ENCODE measurements at places on chromosomes 11 and 22. TPM values are rescaled to one million over a fixed set of nuclear protein-coding genes. Genes with fewer than 3 reads are reported as not detected.

- no peak for DNase-seq
These were observed 26.3 kb upstream of the CCDC90B start for GRCh38 chr11:83312430-83312829.

- DNase-seq: no peak
These were observed 56.9 kb downstream of the TNRC6B start for GRCh38 chr22:40234658-40235057.

- no peak for DNase-seq
These were observed 1063.8 kb downstream of the DLG2 start for GRCh38 chr11:84563356-84563755.

Gene GRAMD1B
- total RNA-seq: 41.5 TPM

Gene OR52I1
- total RNA-seq: not detected

GRCh38 chr22:19891317-19892256 lies 36.9 kb upstream of the GNB1L start:
- DNase-seq: peak; percentile 84

- DNase-seq: no peak
These were observed 128.8 kb downstream of the ARHGAP42 start for GRCh38 chr11:100815787-100816330.

GRCh38 chr11:108226036-108226435 lies 3.2 kb downstream of the ATM start:
- no peak for DNase-seq

Gene PIH1D2
- total RNA-seq: 1.9 TPM

Gene PLAAT2
- 2.8 TPM for total RNA-seq

DNA sequence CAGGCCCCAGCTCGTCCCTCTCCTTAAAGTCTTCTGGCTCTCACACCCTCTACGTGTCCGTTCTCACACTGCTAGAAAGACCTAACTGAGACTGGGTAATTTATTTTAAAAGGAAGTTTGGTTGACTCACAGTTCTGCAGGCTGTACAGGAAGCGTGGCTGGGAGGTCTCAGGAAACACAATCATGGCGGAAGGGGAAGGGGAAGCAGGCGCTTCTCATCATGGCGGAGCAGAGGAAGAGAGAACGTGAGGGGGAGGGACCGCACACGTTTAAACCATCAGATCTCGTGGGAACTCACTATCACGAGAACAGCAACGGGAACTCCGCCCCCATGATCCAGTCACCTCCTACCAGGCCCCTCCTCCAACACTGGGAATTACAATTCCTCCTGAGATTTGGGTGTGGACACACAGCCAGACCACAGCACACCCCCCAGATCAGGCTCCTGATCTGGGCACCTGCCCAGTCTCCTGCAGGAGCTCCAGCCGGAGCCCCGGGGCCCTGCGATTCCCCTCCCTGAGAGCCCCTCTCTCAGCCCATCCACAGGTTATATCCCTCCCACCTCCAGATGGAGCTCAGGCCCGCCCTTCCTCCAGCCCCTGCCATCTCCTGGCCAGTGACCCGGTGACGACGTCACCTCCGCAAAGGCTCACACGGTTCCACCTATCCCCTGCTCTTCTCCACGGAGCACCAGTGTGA lies 170.2 kb downstream of the BRD1 start:
- DNase-seq: no peak

- no peak for DNase-seq
These were observed 38.9 kb upstream of the CCDC34 start for GRCh38 chr11:27401833-27402316.

Gene INS
- not detected for total RNA-seq

- peak; percentile 63 for DNase-seq
These were observed 14.1 kb downstream of the AASDHPPT start for GRCh38 chr11:106091480-106092123.

Gene BTG4
- not detected for total RNA-seq

GRCh38 chr22:39545386-39546365 lies 13.1 kb upstream of the RPS19BP1 start:
- DNase-seq: peak; percentile 25

- DNase-seq: no peak
These were observed 7.8 kb upstream of the ACR start for GRCh38 chr22:50730013-50730891.

DNA sequence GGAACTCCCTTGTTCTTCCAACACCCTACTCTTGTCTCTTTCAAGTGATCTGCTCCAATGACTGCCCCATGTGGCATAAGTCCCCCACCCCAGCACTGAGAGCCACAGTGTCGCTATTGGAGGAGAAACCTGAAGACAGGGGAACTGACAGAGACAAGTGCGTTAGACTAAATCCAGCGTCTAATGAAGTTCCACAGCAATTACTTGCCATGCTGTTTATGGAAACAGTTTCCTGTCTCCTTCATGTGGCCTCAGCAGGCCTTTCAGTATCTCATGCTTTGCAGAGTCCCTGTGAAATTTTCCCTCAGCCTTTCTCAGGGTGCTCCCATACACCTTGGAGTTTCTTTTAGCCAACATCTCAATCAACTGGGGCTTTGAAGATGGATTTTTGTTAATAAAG lies 277.4 kb downstream of the ETS1 start:
- DNase-seq: no peak

Gene SERPIND1
- total RNA-seq: not detected

DNA sequence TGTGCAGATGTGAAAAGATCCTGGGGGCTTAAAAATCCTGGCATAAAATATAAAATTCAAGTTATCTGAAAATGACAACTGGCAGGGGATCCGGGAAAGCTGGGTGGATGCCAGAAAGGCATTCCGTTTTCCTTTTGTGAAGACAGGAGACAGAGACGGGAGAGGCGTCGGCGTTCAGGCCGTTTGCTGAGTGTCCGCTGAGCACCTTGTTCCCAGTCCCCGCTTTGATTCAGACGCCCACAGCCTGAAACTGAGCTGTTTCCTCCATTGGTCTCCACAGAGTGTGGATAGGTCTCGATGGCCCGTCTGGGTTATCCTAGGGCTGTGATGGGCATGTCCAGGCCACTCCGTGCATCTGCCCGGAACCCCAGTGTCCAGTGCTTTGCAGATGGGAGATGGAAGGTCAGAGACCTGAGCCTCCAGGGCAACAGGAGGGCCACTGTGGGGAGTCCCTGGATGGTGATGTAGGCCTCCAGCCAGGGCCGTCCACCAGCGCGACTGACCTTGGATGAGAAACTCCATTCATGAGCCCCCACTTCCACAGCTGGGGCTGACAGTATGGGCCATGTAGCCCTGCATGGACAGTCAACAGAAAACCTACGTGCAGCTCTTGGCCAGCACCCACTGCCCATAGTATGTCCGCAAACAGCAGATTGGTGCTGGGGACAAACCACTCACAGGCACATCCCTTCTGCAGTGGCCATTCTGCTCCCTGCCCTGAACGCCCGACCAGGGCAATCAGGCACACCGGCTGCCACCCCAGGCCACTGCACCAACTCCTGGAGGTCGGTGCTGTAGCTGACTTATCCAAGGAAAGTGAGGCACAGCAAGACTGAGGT lies 11.6 kb downstream of the MRGPRF start:
- DNase-seq: no peak

Gene MIOX
- total RNA-seq: not detected

GRCh38 chr22:29218758-29219408 lies 13.2 kb downstream of the EMID1 start:
- no peak for DNase-seq

GRCh38 chr22:20238536-20238900 lies 29.6 kb downstream of the RTN4R start:
- peak; percentile 12 for DNase-seq

Gene MMP13
- total RNA-seq: 96.9 TPM

Gene MPPED1
- not detected for total RNA-seq

- peak; percentile 87 for DNase-seq
These were observed 2.3 kb downstream of the TSPAN4 start for GRCh38 chr11:844693-845644.

DNA sequence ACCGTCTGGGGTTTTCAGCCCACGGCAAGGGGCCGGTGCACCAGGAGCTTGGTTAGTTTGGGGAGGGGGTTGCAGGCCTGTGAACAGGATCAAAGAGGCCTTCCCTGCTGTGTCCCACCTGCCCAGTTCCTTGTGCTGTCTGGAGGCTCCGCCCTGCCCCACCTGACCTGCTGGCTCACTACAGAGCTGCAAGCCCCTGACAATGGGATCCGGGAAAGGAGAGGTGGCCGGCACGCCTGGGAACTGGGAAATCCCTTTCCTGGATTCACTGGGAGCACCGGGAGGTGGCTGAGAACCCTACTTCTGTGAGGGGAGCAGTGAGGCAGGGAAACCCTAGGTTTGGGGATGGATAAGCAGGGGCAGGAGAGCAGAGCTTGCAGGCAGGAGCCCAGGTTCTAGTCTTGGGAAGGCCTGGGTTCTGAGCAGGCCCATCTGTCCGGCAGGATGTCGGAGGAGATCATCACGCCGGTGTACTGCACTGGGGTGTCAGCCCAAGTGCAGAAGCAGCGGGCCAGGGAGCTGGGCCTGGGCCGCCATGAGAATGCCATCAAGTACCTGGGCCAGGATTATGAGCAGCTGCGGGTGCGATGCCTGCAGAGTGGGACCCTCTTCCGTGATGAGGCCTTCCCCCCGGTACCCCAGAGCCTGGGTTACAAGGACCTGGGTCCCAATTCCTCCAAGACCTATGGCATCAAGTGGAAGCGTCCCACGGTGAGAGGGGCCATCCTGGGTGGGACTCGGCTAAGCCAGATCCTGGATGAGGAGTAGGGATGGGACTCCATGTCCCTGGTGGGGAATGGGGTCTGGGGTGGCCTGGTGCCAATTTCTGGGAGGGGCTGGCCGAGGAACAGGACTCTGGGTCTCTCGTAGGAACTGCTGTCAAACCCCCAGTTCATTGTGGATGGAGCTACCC lies 786 bp downstream of the CAPN1 start:
- peak; percentile 42 for DNase-seq

Gene SCO2
- 1.6 TPM for total RNA-seq

DNA sequence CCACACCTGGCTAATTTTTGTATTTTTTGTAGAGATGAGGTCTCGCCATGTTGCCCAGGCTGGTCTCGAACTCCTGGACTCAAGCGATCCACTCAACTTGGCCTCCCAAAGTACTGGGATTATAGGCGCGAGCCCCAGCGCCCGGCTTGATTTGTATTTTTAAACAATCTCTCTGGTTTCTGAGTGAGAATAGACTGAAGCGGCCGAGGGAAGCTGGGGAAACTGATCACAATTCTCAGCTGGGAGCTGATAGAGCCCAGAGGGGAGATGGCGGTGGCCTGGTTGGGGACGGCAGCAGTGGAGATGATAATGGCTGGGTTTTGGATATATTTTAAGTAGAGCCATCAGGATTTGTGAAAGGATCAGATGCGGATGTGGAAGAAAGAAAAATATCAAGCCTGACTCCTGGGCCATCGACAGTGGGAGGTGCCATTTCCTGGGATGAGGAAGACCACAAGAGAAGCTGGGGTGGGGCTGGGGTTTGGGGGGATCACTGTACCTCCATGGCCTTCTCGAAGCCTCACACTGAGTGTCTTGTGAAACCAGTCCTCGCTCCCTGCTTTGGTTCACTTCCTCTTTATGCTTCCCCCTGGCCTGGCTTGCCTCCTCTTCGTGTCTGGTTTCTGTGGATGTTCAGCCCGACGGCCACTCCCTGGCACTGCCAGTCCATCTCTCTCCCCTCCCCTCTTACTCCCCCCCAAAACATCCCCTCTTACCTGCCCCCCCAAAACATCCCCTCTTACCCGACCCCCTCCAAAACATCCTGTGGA lies 51.9 kb downstream of the IGLL1 start:
- no peak for DNase-seq

Gene CASP5
- not detected for total RNA-seq

GRCh38 chr11:83303316-83303715 lies 17.1 kb upstream of the CCDC90B start:
- DNase-seq: no peak

Gene RAG2
- total RNA-seq: not detected

Gene CCDC88B
- 0.07 TPM for total RNA-seq

DNA sequence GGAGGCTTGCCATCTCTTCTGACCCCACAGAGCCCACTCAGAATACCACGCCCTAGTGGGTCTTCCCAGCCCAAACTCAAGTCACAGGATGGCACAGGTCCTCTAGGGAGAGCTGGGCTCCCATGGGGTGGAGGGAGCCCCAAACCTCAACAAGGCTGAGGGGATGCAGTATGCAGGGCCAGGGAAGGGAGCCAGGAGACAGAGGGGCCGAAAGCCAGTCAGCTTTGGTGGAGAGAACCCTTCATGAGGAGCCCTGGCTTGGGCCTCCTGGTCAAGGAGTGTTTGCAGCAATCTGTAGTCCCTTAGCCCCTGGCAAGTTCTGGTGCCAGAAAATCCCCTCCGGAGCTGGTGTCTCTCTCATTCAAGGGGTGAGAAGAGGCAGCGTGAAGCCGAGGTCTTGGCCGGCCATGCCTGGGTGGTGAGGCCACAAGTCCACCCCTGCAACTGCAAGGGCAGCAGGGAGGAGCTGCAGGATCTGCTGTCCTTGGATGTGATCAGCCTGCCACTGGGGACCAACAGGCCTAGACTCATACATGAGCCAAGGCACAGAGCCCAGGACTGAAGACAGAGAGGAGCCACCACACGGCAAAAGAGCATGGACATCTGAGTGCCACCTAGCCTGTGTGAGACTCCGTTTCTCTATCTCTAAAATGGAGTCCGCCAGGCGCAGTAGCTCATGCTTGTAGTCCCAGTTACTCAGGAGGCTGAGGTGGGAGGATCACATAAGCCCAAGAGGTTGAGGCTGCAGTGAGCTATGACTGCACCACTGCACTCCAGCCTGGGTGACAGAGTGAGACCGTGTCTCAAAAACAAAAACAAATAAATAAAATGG lies 24.1 kb downstream of the NEAT1 start:
- DNase-seq: peak; percentile 65

DNA sequence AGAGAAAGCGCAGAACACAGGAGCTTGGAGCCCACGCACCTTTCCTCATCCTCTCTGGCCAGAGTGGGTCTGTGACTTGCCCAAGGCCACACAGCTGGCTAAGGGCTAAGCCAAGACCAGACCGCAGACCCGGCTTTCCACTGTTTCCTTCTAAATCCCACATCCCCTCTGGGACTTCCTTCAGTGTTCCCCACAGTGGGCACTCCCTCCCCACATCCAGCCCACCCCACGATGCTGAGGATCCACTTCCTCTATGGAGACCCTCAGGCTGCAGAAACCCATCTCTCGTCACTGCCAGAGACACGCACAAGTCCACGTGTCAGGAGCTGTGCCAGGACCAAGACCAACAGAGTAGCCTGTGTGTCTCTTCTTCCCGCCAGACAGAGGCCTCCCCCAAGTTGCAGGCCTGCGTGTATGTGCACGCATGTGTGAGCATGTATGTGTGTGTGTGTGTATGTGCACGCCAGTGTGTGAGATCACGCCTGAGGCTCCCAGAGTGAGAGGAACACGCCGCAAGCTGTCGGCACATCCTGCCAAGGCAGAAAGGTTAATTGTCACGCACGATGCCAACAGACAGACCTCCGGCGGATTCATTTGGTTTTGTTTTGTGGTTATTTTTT lies 21.6 kb downstream of the PDGFB start:
- no peak for DNase-seq

GRCh38 chr11:10109806-10110205 lies 184.2 kb downstream of the SBF2 start:
- DNase-seq: no peak

GRCh38 chr11:129989149-129989813 lies 13.4 kb downstream of the PRDM10 start:
- DNase-seq: no peak

Gene CDC42EP2
- 1.6 TPM for total RNA-seq

Gene APOBEC3C
- total RNA-seq: 13.8 TPM
